ENCODE measurements at places on chromosomes 5 and 9.

- no peak for DNase-seq
Observed at GRCh38 chr9:125508249-125508648, 198.8 kb downstream of the MAPKAP1 start.

DNA sequence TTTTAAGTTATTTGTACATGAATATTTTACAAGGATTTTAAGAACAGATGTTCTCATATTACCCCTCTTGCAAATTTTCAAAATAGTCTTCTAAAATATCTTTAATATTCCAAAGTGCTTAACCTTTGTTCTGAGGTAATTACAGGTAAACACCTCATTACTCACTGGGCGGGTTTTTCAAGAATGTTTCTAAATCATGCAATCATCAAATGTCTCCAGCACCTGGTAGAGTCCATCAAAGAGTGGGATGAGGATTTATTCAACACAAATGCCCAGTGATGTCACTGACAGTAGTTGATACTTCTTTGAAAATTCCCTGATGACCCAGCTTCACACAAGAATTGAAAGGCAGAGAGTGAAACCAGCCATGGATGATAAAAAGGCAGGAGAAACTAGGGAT is 114.4 kb downstream of the SEC61B start:
- DNase-seq = no peak

DNA sequence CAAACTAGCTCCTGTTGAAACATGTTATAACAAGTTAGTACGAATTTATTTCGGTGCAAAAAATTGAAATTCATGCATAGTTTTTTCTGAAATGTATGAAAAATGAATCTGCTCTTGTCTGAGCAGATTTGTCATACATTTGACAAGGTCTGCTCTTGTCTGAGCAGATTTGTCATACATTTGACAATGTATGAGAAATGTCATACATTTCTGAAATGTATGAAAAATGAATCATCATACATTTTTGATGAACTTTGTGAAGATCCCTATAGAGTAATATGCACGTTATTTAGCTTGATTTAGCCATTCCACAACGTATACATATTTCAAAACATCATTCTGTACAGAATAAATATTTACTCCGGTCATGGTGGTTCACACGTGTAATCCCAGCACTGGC is 85.9 kb upstream of the PARP8 start:
- DNase-seq = no peak

DNA sequence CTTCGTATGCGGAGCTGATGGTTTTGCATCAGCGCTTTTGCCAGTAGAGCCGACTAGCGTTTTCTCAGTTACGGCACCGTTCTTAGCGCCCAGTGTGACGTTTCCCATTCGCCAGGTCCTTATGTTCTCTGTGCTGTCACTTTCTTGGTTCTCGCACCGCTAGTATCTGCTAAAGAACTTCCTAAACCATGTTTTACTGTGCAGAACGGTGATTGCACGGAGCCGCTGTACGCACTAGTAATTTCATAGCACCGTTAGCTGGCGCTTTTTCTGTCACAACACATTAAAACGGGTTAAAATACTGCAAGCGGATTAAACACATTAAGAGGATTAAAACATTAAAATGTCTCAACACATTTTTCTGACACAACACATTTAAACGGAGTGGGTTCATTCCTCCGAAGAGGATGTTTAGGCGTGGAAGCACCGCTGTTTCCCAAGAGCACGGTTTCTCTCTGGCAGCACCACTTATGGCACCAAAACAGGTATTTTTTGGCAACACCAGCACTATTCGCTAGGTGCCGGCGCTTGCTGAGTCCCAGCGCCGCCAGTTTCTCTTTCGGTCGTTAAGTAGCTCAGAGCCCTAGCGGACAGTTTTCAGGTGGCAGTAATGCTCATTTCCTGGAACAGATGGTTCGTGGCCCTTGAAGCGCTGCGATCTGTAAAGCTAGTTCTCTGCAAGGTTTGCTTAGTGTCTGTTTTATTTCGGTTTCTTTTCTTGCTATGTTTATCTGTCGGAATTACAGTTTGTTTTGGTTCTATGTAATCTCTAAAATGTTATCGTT is 20.3 kb downstream of the ANXA2R start:
- no peak for DNase-seq

GRCh38 chr9:98333703-98334582 is 78.5 kb upstream of the TBC1D2 start:
- DNase-seq = no peak

GRCh38 chr5:50724262-50724661 is 57.8 kb downstream of the PARP8 start:
- DNase-seq = no peak

DNA sequence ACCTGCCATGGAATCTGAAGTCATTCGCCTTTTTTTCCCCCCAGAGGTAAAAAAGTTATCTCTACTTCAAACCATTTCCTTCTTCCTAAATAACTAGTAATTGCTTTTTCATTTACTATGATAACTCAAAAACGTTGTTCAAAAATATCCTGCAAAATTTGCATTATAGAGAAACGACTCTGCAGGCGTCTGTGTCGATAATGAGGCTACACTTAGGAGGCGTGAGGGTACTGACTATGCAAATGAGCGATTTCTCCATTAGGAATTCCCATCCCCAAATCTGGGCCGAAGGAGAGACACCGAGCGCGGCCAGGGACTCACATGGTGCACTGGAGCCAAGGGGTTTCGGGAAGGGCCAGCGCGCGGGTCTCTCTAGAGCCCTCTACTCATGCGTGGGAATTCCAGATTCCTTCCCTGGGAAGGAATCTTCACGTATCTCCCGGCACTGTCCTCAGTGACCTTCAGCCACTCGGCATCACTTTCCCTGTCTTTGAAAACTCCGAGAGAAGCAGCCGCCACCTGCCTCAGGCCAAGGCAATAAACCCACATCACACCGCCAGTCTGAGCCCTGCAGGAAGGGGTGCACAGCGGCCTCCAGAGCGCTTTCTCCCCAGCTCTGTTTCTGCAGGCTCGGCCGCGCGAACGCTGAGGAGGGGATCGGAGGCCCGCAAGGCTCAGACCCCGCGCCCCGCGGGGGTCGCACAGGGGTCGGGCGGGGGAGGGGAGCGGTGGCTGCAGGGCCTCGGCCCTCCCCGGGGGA is 718 bp upstream of the DENND4C start:
- DNase-seq = no peak

DNA sequence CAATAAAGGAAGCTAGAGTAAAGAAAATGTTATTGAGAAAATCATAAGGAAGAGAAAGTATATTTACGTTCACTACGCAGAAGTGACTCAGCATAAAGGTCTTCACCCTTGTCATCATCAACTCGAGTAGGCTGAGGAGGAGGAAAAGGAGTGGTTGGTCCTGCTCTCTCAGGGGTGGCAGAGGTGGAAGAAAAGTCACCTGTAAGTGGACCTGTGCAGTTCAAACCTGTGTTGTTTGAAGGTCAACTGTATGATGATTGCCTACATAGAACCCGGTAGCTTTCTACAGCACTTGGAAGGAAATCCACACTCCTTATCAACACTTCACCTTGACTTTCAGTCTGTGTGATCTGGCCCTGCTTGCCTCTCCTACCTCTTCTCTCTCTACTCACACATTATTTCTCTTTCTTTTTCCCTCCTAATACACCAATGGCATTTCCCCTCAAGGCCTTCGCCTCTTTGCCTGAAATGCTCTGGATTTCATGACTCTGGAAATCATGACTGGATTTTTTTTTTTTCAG is 109.3 kb upstream of the CPEB4 start:
- no peak for DNase-seq

DNA sequence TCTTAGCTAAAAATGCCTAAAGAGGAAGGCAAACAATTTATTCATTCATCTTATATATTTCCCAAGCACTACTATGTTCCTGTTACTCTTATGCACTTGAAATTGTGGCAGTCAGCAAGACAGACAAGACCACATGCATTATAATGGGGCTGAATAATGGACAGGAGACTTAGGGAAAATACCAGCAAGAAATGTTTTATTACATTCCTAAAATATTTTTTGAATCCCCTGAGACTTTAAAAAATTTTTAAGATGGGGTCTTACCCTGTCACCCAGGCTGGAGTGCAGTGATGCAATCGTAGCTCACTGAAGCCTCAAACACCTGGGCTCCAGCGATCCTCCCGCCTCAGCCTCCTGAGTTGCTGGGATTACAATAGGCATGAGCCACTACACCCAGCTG is 13.2 kb downstream of the ZCCHC9 start:
- no peak for DNase-seq

- no peak for DNase-seq
Observed at GRCh38 chr9:3043369-3043768, 199.5 kb upstream of the PUM3 start.

- no peak for DNase-seq
Observed at GRCh38 chr5:72691751-72692150, 124.7 kb upstream of the TNPO1 start.

- DNase-seq = no peak
Observed at GRCh38 chr5:92527311-92528078, 1053.5 kb downstream of the NR2F1-AS1 start.

- DNase-seq = no peak
Observed at GRCh38 chr5:158484150-158484549, 615.6 kb downstream of the EBF1 start.

GRCh38 chr5:144478565-144478964 is 307.9 kb downstream of the KCTD16 start:
- no peak for DNase-seq

DNA sequence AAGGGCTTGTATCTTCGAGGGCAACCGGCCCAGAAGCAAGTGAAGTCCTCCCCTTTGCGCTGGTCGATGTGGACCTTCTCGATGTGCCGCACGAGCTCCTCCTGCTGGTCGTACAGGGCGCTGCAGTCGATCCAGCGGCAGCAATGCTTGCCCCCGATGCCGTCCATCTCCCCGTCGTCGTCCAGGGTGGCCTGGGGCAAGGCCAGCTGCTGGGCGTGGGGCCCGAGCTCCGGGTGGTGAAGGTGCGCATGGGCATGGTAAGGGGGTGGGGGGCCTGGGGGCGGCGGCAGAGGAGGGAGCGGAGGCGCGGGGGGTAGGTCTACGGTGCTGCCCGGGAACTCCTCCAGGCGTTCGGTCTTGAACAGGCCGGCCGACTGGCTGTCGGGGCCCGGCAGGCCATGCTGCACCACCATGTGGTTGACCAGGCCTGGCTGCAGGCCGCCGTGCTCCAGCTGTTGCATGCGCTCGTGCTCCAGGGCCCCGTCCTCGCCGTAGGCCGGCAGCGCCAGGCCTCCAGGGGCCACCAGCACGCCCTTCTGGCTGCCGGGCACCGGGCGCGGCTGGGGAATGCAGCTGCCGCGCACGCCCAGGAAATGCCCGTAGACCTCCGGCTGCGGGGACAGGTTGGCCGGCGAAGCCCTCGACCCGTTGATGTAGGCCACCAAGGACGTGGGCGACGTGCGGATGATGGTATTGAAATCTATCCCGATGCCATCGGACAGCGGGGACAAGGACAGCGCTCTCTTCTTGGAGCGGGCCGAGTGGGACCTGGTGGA is 181.8 kb downstream of the GLIS3 start:
- DNase-seq = no peak

GRCh38 chr5:179278119-179278518 is 67.1 kb downstream of the ADAMTS2 start:
- no peak for DNase-seq

GRCh38 chr5:125236981-125237380 is 490.5 kb upstream of the ZNF608 start:
- DNase-seq = peak; percentile 14

GRCh38 chr9:129869585-129870501 is 34.6 kb downstream of the USP20 start:
- DNase-seq = no peak

- DNase-seq = no peak
Observed at GRCh38 chr9:70954126-70954525, 167.3 kb downstream of the TRPM3 start.

GRCh38 chr9:98750364-98751060 is 41.8 kb upstream of the GABBR2 start:
- DNase-seq = no peak

DNA sequence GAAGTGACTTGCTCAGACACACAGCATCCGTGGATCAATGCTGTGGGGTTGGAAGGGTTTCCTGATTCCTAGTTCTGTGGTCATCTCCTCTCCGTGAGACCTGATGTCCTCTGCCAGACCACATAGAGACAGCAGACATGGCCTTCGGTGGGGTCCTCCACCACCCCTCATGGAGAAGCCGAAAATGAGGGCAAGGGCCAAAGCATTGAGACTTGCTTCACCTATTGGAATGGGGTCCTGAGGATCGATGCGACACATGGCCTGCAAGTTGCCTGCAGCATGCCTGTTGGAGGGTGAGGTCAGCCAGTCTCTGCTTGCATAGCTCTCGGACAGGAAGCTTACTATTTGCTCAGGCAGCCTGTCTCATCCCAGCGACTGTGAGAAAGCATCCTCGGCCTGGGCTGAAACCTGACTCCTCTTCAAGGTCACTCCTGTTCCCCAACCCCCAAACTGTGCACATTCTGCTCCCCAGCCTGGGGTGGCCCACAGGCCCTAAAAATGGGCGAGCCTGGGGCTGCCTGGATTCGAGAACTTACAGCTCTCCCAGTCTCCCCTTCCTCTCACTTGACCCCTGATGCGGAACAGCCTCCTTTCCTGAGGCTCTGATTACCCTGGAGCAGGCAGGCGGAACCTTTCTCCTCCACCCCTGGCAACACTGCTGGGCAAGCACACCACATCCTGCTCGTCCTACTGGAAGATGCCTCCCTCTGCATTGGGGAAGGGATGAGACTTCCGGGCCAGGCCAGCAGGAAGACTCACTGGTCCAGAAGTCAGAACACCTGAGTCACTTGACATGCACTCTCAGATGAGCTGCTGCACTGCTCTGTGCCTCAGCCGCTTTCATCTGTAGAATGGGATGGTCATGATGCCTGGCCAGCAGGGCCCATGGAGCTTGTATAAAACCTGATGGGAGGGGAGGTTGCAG is 186.9 kb downstream of the RGS3 start:
- DNase-seq = no peak

DNA sequence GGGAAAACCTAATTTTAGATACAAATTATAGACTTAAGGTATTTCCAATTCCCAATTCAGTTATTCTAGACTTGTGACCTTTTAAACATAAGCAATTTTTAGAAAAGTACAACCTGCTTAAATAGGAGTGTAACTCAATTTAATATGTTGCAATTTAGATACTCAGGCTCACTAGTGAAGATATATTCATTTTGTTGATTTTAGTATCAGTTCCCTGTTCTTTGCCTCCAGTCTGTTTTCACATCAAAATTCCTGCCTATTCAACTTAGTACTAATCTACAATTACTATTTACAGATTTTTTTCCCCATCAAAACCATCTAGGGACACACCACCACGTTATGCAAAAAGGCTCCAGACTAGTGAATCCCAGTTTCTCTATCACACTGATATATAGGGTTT is 30.4 kb downstream of the PWWP2A start:
- no peak for DNase-seq

- peak; percentile 41 for DNase-seq
Observed at GRCh38 chr5:124289641-124290311, 456.7 kb downstream of the ZNF608 start.

DNA sequence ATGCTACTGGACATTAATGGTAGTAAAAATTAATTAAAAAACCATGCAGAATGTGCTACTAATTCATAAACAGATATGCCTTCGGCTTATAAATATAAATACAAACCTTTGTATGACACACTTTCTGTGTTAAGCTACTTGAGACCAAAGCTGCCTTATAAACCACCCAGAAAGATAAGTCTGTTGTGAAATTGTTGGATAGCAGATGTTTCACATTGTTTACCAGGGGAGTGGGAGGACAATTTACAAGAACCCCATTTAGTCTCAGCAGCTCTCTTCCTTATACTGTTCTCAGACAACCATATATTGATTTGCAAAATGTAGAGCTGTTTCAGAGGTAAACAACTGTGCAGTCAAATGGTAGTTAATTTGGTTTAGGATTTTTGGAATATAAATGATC is 524.4 kb downstream of the PRR16 start:
- DNase-seq = no peak

All from Ammon's horn (tissue), 1 donor.